ENCODE measurements at places on chromosomes 4 and X.

GRCh38 chr4:159856451-159856850 is 753.6 kb downstream of the RAPGEF2 start:
- no peak for DNase-seq

DNA sequence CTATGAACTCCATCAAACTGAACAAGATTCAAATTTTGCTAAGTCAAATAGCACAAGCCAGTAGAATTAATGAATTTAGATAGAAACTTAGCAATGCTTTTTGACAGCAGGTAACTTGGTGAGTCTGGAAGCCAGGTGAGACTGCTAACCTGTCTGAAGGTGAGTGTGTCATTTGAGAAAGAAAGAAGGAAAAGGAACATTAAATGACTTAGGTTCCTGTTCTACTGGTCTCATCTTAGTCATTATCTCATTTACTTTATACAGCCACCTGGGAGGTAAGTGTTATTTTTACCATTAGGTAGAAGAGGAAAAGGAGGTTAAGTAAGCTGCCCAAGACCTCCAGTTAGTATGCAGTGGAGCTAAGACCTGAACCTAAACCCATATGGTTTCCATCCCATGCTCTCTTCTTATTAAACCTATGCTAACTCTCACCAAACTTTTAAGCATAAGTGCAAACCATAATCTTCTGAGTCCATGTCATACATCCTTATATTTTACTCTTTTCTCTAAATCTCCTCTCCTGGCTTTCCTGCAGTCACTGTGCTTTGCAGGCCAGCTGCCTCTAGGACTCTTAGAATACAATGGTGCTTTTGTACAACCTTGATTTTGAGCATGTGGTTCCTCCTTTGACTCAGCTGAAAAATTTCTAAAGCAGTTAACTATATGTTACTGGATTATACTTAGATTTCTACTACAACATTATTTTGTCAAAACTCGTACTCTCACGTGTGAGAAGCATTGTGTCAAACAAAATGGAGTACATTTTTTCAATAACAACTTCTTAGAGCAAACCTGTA is 68.5 kb downstream of the ATP10D start:
- DNase-seq = no peak

GRCh38 chr4:11297201-11297600 is 131.5 kb downstream of the HS3ST1 start:
- DNase-seq = no peak

DNA sequence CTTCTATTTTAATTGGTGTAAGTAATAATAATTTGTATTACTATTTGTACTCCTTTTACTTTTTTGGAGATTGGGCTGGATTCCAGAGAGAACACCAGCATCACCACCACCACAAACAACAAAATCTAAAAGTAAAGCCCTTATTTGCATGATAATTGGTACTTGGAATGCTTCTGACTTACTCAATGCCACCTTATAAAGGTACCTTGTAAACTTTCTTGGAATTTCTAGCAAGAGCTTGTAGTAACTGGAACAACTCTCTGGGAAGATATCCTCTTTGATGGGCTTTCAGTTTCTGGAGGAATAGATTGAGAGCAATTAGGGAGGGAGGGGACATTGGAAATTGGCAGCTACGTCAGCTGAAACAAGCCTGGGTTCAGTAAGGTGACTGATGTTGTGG is 20.2 kb upstream of the PITX2 start:
- DNase-seq = no peak

DNA sequence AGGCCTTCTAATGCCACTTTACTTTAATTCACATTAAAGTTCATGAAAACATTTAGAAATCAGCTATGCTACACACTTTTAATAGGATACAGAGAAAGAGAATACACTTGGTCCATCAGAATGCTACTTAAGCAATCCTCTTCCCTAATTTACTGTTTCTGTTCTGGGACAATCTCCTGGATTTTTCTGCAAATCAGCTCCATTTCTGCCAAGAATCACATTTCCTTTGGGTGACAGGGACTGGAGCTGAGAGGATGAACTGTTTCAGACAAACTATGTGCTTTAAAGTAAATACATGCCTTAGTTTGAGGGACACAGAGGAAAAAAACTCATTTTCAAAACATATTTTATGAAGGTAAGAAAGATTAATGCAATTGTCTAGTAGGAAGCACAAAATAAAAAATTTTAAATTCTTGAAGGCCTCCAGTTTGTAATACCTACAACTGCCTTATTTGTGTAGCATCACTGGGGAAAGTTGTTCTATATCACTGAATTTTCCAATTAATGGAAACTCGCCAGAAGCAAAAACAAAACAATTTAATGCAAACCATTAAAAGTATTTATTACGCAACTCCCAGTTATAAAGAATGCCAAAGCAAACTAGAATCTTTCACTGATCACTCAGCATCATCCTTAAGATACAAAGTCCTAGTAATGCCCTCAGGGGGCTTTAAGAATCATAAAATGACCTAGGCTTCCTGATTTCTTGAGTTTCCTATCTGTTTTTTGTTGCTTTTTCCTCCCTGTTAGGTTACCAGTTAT is 36.3 kb downstream of the BCLAF3 start:
- DNase-seq = no peak

GRCh38 chrX:43892336-43892870 is 10.2 kb upstream of the MAOB start:
- no peak for DNase-seq

- no peak for DNase-seq
Measured at GRCh38 chr4:72817012-72817411, 248.0 kb upstream of the ADAMTS3 start.

- no peak for DNase-seq
Measured at GRCh38 chrX:44330227-44330626, 13.2 kb downstream of the EFHC2 start.

- DNase-seq = no peak
Measured at GRCh38 chrX:34624416-34624815, 32.7 kb downstream of the TMEM47 start.
